Liver (tissue), 10 donors: ENCODE measurements at places on chromosomes 11 and 22.

GRCh38 chr11:73171436-73172161 lies 29.5 kb upstream of the FCHSD2 start:
- no peaks in the 10 kb centered on the region for H3K27me3 ChIP-seq
- no peak overlapping the region for H3K4me3 ChIP-seq
- DNase-seq = no peak
- H3K36me3 ChIP-seq = no peaks in the 10 kb centered on the region
- H3K4me1 ChIP-seq = peaks cover 14% of the 10 kb centered on the region

DNA sequence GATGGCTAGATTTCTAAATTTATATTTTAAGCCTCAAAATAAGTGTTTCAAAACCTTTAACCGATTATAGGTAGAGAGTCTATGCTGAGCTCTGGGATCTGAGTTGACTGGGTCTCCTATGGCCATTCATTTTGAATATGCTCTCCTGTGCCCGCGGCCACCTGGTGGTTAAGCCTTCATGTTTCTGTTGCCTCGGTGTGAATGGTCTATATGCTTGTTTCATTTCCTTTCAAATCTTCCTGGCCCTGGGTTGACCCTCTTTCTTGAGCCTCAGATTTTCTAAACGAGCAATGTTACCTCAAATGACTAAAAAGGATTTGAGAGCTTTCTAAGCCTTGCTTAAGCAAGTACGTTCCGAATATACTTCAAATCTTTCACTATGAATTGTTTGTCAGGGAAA lies 789.4 kb upstream of the KIRREL3 start:
- no peak overlapping the region for H3K27ac ChIP-seq
- H3K27me3 ChIP-seq = no peaks in the 10 kb centered on the region
- no peaks in the 10 kb centered on the region for H3K36me3 ChIP-seq
- DNase-seq = no peak
- no peaks in the 10 kb centered on the region for H3K4me1 ChIP-seq

GRCh38 chr11:68141246-68142027 lies 20.2 kb upstream of the CHKA start:
- no peak for DNase-seq
- H3K4me3 ChIP-seq = no peak overlapping the region
- peak overlapping the region; percentile 32 for H3K27ac ChIP-seq
- no peaks in the 10 kb centered on the region for H3K27me3 ChIP-seq
- no peaks in the 10 kb centered on the region for H3K36me3 ChIP-seq
- H3K4me1 ChIP-seq = peaks cover 48% of the 10 kb centered on the region

- H3K36me3 ChIP-seq = no peaks in the 10 kb centered on the region
- no peak overlapping the region for H3K4me3 ChIP-seq
These were observed 66.8 kb downstream of the THAP12 start for GRCh38 chr11:76313913-76314740.

DNA sequence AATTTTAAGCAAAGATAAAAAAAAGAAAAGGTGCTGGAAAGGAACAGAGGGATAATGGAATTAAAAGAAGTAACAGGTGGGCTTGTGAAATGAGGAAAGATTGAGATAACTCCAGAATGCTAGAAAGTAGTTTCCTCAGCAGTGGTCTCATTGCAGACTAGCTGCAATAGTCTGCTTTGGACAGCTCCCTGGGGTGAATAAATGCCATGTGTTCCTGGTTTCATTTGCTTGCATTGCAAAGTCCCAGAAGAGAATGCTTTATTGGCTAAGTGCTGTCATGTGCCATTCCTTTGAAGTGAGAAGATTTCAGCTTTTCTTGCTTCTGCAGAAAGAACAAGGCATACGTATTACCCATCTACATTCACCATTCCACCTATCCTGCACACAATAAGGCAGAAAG lies 478.8 kb upstream of the RAG2 start:
- H3K27me3 ChIP-seq = no peaks in the 10 kb centered on the region
- no peak overlapping the region for H3K27ac ChIP-seq
- no peak overlapping the region for H3K4me3 ChIP-seq
- no peaks in the 10 kb centered on the region for H3K36me3 ChIP-seq

GRCh38 chr11:61632096-61632495 lies 48.1 kb upstream of the DAGLA start:
- H3K36me3 ChIP-seq = no peaks in the 10 kb centered on the region
- H3K27me3 ChIP-seq = no peaks in the 10 kb centered on the region
- no peak overlapping the region for H3K4me3 ChIP-seq
- H3K4me1 ChIP-seq = no peaks in the 10 kb centered on the region
- DNase-seq = no peak

DNA sequence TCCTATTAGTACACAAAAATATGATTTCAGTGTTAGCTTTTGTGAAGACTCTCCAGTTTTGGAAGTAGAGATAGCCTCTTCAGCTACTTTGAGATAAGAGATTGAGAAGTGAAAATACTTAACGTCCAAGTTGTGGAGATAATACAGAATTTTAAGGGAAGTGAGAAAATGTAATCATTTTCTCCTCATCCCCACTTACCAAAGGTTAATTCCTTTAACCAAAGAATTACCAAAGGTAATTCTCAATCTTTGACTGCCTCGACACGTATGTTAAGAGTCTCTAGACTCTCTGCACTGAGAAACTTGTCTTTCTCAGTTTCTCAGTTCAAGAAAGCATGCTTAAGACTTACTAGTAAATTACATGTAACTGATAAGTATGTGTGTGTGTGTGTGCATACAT lies 15.3 kb downstream of the C11orf54 start:
- no peaks in the 10 kb centered on the region for H3K4me1 ChIP-seq
- DNase-seq = no peak
- peaks cover 24% of the 10 kb centered on the region for H3K36me3 ChIP-seq
